ENCODE measurements at places on chromosomes 11 and 22.

DNA sequence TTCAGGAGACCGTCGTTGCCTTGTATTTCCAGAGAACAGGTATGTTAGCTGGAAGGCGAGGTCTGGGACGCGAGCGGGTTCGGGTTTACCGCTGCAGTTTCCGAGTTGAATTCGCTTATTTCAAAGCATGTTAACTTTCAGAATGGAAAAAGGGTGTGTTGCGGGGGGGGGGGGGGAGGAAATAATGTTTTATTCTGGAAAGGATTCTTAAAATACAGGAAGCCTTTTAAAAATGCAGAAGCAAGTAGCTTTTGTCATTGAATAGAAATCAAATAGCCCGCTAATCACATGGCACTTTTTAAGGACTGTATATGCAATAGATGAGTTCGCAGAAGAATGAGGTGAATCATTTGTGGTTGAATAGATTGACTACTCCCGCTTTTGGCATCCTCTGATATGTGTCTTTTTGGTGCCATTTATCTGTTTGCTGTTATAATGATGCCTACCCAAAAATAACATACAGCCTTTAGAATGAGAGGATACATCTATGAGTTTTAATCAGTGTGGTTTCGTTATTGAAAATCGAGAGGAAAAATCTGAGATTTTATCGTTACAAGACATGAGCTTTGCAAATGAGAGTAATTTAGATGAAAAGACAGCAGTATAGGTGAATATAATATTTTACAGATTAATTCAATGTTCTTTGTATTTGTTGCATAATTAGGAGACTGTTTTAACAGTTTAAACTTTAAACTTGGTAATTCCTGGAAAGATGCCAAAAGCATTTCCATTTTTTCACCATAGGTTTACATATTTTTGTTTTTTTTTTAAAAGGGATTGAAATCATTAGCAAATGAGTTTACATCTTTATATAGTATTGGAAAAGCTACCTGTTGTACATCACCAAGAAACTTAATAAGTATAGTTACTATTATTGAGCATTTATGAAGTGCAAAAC is 1.7 kb downstream of the PDE3B start:
- DNase-seq, result peak; percentile 13

DNA sequence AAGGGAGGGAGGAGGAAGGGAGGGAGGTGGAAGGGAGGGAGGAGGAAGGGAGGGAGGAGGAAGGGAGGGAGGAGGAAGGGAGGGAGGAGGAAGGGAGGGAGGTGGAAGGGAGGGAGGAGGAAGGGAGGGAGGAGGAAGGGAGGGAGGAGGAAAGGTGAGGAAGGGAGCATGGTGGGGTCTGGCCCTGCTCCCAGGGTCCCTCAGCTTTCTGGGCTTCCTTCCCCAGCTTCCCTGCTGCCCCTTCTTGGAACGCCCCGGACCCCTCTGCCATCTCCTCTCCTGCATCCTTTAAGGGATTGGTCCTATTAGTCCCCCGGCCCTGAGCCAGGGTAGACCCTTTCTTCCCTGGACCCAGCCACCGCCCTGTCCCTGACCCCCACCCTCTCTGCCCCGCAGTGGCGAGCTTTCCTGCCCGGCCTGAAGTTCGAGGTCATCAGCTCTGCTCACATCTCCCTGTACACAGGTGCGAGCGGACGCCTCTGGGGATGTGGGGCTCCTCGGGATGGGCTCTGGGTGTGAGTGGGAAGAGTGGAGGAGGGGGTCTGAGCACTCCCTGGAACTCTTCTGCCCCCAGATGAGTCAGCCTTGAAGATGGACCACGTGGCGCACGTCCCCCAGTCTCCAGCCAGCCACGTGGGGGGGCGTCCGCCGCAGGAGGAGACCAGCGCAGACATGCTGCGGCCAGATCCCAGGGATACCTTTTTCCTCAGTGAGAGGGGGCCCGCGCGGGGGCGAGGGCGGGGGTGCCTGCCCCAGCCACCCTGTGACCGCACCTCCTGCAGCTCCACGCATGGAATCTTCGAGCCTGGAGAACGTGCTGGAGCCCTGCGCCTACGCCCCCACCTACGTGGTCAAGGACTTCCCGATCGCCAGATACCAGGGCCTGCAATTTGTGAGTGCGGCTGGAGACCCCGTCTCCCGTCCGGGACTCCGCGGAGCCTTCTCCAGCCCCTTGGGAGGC is 6.0 kb downstream of the B4GALNT4 start:
- no peak for DNase-seq

DNA sequence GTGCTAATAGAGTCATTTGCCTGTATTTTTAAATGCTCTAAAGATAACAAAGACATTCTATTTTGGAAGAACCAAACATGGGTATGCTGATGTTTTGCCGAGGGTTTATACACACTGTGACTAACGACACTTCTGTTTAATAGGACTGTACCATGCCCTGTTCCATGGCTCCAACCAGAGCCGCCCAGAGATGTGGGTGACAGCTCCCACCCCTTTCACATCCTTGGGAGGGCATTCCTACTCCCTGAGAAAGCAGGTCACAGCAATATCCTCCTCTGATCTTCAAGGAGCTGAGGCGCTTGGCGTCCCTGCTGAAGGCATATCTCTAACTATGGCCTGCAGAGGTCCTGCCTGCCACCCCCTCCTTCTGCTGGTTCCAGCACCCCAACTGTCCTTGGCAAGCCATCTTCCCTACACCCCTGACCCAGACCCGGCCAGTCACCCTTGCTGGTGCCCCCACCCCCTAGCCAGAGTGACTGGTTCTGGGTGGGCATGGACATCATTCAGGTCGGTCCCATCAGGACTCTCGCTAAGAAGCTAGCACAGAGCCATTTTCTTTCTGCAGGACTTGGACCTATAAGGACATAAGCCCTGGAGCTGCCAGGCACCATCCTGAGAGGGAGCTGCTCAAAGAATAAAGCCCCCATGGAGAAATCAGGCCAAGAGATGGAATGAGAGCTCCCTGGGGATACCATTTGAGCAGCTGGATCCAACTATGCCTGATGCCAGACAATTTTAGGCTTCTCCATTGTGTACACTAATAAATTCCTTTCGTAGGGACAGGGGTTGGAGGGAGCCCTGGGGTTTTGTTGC is 381.3 kb downstream of the CTTN start:
- DNase-seq, result no peak

GRCh38 chr11:68659158-68659921 is 25.0 kb upstream of the GAL start:
- DNase-seq, result peak; percentile 85

DNA sequence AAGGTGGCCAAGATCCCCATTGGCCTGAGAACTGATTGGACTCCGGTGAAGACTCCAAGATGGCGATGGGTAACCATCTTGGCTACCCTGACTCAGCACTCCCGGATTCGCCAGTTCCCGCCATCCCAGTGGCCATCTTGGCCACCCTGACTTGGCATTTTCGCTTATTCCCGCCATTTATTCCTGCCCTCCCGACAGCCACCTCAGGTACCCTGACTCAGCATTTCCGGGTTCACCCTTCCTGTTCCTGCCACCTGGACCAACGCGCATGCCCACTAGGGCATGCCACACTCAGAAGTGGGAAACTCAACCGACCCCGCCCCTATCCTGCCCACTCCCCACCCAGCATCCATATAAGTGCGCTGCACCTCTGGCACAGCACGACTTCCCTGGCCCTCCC is 7.8 kb downstream of the OR8K5 start:
- no peak for DNase-seq

- DNase-seq, result no peak
Observed at GRCh38 chr11:80733790-80734189, 1293.0 kb upstream of the TENM4 start.

GRCh38 chr11:81237139-81237538 is 1496.5 kb downstream of the FAM181B start:
- peak; percentile 43 for DNase-seq

GRCh38 chr11:10518123-10518522 is 22.9 kb downstream of the RNF141 start:
- no peak for DNase-seq

GRCh38 chr11:76025068-76025467 is 181.2 kb downstream of the WNT11 start:
- DNase-seq, result peak; percentile 80

DNA sequence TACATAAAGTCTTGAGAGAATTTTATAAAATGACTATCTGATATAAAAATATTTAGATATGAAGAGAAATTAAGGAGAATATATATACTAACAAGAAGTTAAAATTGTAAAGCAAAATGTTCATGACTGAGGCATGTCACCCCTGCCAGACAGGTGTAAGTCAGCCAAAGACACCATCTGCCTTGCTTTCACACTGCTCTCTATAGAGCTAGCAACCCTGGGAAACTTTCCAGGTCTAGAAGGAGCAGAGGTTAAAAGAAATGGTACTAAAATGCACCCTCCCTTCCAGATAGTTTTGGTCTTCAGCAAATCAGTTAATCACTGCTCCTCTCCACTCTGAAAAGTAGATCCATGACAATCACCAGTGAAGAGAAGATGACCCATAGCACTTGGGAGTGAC is 16.5 kb downstream of the PPP2R1B start:
- no peak for DNase-seq

DNA sequence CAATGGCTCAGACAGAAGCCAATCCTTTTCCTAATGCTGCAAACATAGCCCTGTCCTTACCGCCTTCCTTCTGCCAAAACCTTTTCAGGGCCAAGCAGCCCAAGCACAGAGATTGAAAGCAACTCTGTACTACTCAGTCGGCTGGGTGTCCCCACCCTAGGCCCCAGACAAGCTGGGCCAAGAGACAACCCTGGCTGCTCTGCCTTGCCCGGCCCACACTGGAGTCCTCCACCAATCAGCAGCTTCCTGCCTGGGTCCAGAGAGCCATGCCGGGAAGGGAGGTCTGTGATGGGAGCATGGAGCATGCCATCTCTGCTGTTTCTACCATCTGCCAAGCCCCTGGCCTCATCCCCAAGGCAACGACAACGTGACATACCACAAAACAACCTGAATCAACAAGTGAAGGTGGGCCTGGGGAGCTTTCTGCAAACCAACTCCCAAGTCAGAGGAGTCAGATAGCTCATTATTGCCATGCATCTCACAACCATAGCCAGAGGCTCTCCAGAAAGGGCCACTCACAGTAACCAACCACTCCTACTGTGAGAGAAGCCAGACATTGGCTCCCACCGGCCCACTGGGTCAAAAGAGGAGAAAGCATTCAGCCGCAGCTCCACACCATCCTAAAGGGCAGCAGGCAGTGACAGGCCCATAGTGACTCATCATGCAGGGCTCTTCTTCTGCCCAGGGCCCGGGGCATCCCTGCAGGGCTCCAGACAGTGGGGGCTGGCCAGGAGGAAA is 18.2 kb downstream of the PATZ1 start:
- no peak for DNase-seq

DNA sequence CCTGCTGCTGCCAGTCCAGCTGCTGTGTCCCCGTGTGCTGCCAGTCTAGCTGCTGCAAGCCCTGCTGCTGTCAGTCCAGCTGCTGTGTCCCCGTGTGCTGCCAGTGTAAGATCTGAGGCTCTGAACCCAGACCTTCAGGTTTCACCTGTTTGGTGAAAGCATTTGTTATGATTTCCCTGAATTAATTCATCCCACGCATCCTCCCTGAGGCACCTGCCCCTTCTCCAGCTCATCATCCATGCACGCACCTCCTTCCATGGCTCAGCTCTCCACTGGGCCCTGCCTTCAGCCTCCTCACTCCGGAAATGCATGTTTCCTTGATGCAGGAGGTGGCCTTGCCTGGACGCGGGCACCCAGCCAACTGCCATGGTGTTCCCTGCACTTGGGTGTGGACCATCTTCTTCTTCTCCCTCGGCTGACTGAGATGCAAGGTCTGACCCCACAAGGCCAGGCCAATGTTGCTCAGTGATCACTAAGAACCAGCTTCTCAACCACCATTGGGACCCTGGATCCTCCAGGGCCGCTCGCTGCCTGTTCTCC is 788 bp downstream of the KRTAP5-10 start:
- no peak for DNase-seq

GRCh38 chr11:87583931-87584330 is 546.2 kb downstream of the TMEM135 start:
- DNase-seq, result no peak

DNA sequence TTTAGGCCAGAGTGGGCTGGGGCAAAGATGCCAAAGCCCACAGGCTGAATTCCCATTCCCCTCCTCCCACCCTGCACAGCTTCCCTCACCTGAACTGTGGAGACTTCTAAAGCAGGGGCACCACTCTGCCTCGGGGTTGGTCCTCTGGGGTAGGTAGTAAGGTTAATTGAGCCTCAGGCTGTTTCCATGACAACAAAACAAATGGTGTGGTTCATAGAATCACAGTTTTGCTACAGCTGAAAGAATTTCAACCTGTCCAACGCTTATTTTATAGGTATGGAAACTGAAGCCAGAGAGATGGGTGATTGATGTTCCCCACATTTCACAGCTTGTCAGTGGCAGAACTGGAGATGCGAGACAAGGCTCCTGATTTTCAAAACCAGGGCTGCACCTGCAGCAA is 109.5 kb downstream of the SNX19 start:
- no peak for DNase-seq

- DNase-seq, result peak; percentile 87
Observed at GRCh38 chr22:38843201-38843656, 599 bp downstream of the NPTXR start.

GRCh38 chr11:117980280-117980679 is 5.9 kb upstream of the IL10RA start:
- no peak for DNase-seq

DNA sequence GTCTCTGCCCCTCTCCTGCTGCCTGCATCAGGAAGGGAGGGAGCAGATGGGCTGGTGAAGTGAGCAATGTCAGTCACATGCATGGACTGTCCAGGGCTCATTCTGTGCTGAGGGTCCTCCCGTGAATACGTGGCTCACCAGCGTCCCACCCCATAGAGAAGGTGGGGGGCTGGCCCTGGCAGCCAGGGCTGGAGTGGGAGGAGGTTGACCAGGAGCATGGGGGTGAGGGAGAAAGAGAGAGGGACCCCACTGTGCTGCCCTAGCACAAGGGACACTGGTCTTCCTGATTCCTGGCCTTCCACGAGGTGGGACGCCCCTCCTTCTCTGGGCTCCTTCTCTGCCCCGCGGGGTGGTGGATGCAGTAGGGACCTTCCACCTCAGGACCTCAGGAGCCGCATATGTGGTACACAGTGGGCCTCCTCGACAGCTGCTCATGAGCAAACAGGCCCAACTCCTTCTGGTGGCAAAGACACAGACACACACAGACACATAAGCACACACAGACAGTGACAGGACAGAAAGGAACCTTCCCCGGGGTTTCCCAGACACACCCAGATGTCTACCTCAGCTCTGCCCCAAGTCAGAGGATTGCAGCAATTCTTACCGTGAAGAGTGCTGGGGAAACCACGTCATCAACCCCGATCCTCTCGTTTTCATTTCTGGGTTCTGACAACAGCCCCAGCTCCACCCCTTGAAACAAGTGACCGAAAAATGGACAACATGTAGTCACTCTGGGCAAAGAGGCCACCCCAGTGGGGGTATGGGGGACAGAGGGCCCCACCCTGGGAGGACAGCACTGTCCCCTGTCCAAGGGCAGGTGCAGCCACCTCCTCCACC is 3.6 kb upstream of the APOBEC3A start:
- no peak for DNase-seq

- DNase-seq, result no peak
Observed at GRCh38 chr22:23245045-23245798, 64.9 kb downstream of the BCR start.

GRCh38 chr11:61919705-61920631 is 2.6 kb upstream of the RAB3IL1 start:
- DNase-seq, result no peak

GRCh38 chr11:9568161-9568853 is 5.2 kb upstream of the WEE1 start:
- DNase-seq, result no peak

GRCh38 chr22:19621373-19622060 is 92.8 kb upstream of the SEPTIN5 start:
- DNase-seq, result no peak

GRCh38 chr11:88301488-88302140 is 35.9 kb downstream of the CTSC start:
- DNase-seq, result no peak

Measured in muscle of back (tissue), 13 donors.